Heart right ventricle (tissue), 16 donors: ENCODE measurements at places on chromosomes 6 and 20. TPM values are rescaled to one million over a fixed set of nuclear protein-coding genes. Genes with fewer than 3 reads are reported as not detected.

DNA sequence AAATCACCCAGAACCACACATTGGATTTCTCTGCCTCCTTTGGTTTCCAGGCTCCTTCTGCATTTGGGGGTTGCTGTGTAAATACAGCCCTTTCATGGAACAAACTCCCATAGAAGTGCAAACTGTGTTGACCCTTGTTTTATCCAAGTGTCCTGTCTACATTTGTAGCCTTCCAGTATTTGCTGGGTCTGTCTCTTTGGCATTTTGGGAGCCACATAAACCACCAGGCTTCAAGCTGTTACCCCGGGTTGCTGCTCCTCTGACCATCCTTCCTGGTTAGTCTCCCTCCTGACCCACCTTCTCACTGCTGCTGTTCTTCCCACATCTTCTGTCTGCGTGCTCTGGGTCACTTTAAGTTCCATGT lies 7.6 kb upstream of the MTHFD1L start:
- no peak for DNase-seq

Gene OR12D3
- polyA plus RNA-seq, result not detected

DNA sequence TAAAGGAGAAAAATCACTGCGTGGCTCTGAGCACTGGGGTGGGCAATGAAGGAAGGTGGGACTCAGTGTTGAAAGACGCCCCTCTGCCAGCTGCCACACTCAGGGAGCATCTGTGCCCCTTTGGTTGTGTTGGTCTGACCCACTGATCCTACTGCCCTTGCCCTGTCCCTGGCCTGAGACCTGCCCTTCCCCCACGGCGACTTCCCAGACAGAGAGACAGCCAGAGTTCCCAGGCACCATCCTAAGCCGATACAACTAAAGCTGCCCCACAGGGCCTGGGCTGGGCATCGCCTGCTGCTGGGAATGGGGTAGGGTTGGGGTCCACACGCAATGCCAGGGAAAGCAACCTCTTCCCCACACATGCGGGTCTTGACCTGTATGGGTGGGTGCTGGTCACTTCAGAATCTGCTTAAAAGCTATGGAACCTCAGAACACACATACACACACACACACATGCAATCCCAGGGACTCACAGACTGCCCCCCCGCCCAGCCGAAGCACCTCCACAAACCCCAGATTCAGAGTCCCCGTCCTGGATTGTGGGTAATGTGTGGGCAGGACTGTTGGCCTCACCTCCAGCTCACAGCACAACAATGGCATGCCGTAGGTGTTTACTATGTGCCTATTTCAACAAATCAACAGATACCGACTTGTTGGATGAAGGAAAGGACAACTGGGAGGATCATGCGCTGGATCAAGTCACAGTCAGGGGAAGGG lies 10.9 kb upstream of the SPDEF start:
- DNase-seq, result no peak

GRCh38 chr6:93008375-93008774 lies 411.0 kb downstream of the EPHA7 start:
- DNase-seq, result no peak

Gene IMPG1
- polyA plus RNA-seq, result not detected

Gene FOXS1
- polyA plus RNA-seq, result 6.0 TPM

Gene BLOC1S5
- polyA plus RNA-seq, result 3.6 TPM

DNA sequence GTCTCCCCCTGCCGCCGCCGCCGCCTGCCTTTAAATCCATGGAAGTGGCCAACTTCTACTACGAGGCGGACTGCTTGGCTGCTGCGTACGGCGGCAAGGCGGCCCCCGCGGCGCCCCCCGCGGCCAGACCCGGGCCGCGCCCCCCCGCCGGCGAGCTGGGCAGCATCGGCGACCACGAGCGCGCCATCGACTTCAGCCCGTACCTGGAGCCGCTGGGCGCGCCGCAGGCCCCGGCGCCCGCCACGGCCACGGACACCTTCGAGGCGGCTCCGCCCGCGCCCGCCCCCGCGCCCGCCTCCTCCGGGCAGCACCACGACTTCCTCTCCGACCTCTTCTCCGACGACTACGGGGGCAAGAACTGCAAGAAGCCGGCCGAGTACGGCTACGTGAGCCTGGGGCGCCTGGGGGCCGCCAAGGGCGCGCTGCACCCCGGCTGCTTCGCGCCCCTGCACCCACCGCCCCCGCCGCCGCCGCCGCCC lies 474 bp downstream of the CEBPB start:
- DNase-seq, result peak; percentile 55

Gene TGM3
- 0.22 TPM for polyA plus RNA-seq

DNA sequence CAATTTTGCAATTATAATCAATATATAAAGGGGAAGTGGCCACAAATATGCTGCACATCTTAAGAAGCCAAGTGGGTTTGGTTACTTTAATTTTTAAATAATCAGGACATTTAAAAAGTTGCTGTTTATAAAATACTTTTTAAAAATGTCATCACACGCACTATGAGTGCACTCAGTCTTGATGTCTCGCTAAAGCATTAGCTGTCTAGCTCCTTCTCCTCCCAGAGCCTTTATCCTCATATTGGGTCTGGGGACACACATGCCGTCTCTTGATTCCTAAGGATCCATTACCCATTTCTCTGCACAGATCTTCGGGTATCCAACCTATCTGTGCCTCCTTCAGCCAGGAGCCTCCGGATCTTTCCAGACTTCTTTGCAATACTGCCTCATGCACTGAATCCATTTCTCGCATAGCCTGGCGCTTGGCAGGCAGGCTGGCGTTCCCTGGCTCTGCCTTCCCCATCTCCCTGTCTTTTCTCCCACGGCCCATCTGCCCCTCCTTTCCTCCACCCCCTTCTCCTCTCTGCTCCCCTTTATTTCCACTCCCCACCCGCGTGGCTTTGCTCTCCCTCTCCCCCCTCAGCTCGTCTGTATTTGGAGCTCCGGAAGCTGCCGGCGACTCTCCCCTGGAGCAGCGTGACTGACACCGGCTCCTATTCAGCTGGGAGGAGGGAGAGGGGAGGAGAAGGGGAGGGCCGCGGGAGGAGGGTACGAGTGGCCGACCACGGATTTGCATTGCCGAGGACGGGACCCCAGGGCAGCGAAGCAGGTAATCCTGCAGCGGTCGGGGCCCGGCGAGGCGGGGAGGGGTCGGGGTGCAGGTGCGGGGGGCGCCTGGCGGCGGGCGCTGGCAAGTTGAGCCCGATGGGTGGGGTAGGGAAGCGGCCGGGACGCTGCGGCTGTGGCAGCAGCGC lies at the start of gene CAP2:
TSS of gene CAP2 (plus strand) at position 618 of the 914 bp plus-strand sequence. CDS start 27,961 bp downstream, outside the sequence.
- peak; percentile 66 for DNase-seq

DNA sequence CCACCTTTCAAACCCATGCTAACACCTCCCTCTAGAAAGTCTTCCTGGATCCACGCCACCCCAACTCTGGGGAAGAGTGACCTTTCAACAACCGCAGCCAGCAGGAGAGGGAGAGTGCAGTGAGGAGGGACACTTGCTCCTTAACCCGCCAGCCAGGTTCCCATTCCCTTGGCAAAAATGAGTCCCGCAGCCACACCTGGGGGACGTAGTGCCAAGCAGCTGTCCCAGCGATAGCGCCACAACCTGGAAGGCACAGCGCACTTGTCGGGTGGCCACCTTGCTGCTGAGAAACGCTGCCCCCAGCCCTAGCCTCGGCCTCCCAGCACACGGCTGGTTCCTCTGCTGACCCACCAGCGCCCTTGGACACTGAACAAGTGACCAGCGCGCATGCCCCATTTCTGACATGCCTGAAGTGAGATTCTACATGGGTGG lies 119.3 kb downstream of the JPH2 start:
- no peak for DNase-seq

- DNase-seq, result no peak
Observed at GRCh38 chr6:166940643-166941068, 15.7 kb downstream of the RNASET2 start.

Gene SPDEF
- polyA plus RNA-seq, result 0.22 TPM

DNA sequence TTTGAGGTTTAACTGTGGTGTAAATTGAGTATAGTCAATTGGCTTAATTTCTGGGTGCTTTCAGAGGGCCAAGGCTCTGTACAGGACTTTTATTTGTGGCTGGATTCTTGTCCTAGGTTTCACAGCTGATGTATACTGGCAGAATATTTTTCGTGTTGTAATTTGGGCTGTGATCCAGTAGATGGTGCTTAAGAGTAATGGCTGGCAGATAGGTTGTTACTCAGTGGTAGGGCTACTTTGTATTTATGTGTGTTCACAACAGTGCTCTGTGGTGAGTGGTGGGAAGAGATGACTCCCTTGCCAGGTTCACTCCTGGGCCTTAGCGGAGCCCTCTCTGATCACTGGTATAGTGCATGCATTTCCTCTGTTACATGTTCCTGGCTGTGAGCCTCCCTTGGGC lies 34.5 kb upstream of the FERMT1 start:
- DNase-seq, result no peak

DNA sequence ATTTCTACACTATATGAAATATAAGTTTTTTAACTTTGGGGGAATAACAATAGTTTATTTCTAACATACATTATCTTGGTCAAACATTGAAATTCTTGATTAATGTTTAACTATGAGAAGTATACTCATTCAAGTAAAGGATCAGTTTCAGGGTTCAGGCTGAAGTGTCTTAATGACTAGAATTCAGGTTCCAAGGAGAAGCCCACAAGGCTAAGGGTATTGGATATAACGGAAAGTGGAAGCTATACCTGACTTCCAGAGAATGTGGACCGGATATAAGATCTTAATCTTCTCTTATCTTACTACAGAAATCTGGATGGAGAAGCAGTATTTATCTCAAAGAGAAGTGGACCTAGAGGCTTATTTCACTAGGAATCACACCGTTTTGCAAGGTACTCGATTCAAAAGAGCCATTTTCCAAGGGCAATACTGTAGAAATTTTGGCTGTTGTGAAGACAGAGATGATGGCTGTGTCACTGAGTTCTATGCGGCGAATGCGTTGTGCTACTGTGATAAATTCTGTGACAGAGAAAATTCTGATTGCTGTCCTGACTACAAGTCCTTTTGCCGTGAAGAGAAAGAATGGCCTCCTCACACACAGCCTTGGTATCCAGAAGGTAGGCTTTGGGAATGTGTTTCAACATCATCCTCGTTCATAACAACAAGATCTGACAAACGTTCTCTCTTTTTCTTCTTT lies at the start of gene TINAG:
TSS of gene TINAG (plus strand) at position 153 of the 697 bp plus-strand sequence. CDS start at position 263, 110 bp downstream.
- no peak for DNase-seq

DNA sequence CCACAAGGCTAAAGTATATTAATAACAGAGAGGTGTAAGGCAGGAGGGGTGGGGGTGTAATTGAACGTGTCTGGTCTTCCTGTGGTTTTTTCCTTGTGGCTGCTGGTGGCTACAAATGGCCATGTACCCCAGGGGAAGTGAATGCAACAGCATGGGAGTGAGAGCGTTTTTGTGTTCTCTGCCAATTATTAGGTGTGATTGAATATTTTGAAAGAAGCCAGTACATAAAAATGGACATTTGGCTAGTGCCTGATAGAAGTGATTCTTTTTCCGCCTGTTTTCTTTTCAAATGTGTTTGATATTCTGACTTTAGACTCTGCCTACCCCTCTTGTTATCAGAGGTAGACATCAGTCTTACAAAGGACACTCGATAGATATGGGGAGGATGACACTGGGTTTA lies 141.3 kb downstream of the PRL start:
- no peak for DNase-seq

Gene GRIK2
- polyA plus RNA-seq, result 3.0 TPM

Gene EDN3
- 0.07 TPM for polyA plus RNA-seq

GRCh38 chr6:46233129-46233528 lies 62.3 kb upstream of the ENPP5 start:
- DNase-seq, result no peak

DNA sequence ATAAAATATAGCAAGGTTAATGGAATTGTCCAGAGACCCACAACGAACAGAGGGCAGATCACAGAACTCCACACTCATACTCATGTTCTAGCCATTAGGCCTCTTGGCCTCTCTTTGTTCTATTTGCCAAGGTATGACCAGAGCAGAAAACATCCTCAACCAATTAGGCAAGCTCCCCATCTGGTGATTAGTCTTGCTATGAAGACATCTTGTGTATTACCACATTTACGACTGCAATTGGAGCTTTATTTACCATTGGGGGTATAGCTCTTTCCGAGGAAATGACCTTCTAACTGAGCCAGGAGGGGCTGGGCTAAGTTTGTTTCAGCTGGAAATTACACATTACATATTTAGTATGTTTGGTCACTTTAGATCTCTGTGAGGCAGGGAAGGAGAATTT lies 593.9 kb downstream of the CD109 start:
- DNase-seq, result no peak

DNA sequence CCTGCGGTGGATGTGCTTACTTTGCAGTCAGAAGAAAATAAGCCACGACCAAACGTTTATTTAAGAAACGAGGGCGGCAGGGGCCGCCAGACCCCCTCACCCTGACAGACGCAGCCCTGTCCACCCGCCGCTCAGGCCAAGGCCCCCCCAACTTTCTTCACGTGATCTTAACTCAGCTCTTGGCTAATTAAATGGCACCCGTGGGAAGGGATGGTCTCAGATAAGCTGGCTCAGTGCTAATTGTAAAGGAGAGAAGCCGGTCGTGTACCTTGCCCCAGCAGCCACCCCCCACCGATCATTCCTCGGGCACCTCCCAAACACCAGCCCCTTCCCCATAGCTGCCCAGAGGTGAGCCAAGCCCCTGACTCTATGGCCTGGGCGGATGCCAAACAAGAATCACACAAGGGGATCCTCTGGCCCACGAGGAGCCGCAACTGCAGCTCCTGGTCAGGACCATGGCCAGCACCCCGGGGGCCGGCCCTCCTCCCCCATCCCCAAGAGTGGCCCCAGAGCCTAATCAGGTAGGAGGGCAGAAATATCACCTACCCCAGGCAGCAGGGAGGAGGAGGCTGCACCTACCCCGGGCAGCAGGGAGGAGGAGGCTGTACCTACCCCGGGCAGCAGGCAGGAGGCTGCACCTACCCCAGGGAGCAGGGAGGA lies 11.2 kb downstream of the KCNQ2 start:
- no peak for DNase-seq

DNA sequence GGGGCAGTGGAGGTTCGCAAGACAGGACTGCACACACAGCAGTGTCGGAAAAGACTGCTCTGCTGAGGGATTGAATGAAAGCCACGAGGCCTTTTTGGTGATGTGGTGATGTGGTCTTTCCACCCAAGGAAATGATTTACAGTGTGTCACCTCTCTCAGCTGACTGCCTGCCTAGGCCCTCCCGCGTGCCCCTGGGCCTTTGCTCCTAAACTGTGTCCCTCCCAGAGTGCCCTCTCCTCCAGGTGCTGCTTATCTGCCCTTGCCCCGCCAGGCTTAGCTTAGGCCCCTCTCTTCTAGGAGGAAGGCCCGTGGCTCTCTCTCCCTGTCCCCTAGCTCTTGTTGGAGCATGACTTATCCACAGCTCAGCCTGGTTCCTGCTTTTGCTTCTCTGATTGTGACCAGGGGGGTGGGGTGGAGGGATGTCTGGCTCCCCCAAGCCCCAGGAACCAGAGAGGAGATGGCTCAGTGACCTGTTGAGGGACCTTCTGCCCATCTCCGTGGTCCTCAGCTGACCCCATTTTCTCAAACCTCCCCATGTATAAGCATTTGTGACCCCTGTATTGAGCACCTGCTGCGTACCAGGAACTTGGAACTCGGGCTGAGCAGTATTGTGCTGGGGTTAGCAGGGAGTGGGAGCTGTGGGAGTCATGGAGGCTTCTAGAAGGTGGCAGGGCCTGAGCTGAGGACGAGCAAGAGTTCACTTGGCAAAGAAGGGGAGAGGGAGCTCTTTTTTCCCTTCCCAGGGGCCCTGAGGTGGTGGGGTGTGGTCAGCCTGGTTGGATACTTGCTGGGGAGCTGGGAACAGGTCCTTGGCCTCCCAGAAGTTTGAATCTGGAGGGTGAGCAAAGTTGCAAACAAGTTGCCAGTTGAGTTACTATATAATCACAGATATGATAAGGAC lies 2.2 kb downstream of the SRC start:
- no peak for DNase-seq

Gene TRIM26
- 18.0 TPM for polyA plus RNA-seq

GRCh38 chr20:56957737-56958553 lies 308.5 kb downstream of the BMP7 start:
- DNase-seq, result no peak

Gene CTAGE9
- not detected for polyA plus RNA-seq

GRCh38 chr6:81842254-81842653 lies 89.8 kb upstream of the TENT5A start:
- no peak for DNase-seq

Gene TNNC2
- 0.88 TPM for polyA plus RNA-seq
